ENCODE measurements at places on chromosomes 6 and 20. TPM values are rescaled to one million over a fixed set of nuclear protein-coding genes. Genes with fewer than 3 reads are reported as not detected.

DNA sequence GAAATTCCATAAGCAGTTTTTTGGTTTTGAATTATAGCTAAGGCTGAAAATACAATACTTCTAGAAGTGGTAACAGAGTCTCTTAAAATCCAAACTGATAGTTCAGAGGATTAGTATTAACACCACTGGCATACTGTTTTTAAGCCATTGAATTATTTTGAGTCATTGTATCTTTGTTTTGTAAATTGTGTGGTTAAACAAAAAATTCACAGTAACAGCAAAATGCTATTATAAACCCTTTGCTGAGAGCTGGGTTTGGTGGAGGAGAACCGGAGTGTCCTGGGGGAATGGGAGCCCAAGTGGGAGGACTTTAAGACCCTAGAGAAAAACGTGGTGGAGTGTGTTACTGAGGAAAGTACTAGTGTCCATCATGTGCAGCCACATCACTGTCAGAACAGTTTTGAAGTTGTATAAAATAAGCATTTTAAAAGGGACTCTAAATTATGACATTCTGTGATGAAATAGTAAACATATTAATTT is 125.1 kb downstream of the LRRC1 start:
- no peak for DNase-seq

GRCh38 chr6:21279619-21280018 is 313.9 kb upstream of the SOX4 start:
- no peak for DNase-seq

DNA sequence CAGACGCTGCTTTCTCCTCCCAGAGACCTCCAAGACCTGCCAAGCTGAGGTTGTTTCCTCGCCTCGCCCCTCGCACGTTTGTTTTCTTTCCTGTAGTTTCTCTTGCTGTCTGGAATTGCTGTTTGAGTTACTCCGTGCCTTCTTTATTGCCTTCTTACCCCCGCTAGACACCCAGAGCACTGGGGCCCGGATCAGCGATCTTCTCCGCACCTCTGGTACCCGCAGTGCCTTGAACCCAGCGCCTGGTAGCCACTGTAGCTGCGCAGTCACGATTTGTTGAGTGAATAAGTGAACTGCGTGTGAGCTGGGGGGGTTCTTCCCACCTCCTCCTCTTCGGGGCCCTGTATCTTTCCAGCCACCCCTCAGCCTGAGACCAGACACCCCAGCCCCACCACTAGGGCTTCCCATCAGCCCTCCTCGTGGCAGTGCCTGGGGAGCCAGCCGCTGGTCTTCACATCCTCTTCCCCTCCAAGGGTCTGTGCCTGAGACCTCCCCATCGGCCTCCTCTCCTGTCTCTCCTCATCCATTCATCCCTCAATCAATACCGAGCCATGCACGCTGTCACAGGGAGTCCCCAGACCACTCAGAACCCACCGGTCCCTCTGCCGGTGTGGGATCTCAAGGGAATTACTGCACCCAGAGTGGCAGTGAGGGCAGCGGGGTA is 849 bp upstream of the BMP7 start:
- DNase-seq, result no peak

GRCh38 chr20:61300709-61301108 is 48.6 kb downstream of the CDH4 start:
- DNase-seq, result no peak

The HCRTR2 gene
- total RNA-seq, result not detected

The ZNF341 gene
- 5.8 TPM for total RNA-seq

Measured in activated CD4-positive, alpha-beta memory T cell treated with anti-CD3 and anti-CD28 coated beads, Interleukin-2, amount 10 ng/mL, durations not matched to agents 7 days and 5 days (primary cell).